ENCODE measurements at places on chromosomes 1 and 21.
A peak's percentile ranks its signal among the peaks of the same experiment; 100 is the strongest.

- no peak for DNase-seq
Measured at GRCh38 chr1:248817065-248817464, 8.7 kb downstream of the SH3BP5L start.

- no peak for DNase-seq
Measured at GRCh38 chr1:117574161-117574835, 31.6 kb upstream of the TENT5C start.

DNA sequence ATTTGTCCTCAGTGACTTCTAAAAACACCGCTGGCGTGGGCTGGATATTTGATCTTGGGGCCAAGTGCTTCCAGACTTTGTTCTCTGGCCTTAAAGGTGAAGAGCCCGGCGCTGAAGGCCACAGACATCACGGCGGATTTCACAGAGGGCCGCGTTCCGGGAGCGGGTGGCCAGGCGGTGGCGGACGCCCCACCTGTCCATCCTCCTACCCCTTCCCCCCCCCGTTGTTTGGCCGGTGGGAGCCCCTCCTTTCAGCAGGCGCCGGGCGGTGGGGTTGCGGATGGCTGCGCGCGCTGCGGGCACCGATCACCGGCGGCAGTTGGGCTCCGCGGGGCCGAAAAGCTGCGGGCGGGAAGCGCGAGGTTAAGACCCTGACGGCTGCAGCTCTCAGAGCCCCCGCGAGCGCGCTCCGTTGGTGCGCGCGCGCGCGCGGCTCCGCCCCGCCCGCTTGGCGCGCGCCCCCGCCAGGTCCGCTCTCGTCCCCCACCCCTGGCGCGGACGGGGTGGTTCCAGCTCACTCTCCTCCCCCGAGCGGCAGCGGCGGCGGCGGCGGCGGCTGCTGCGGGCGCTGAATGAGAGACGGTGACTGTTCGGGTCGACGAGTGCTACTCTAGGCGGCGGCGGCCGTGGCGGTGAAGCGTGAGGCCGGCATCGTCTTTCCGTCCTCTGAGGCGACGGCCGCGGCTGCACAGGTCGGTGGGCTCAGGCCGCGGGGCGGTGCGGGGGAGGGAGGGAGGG, at the start of gene RALGPS2:
Gene RALGPS2, plus strand, starts transcription at position 517 of the 738 bp plus-strand sequence. CDS start 51,521 bp downstream, outside the sequence.
- DNase-seq: peak; percentile 87

GRCh38 chr1:29845910-29846309, 609.6 kb downstream of the PTPRU start:
- DNase-seq: no peak

GRCh38 chr1:66641891-66642473, 108.0 kb downstream of the SGIP1 start:
- no peak for DNase-seq

DNA sequence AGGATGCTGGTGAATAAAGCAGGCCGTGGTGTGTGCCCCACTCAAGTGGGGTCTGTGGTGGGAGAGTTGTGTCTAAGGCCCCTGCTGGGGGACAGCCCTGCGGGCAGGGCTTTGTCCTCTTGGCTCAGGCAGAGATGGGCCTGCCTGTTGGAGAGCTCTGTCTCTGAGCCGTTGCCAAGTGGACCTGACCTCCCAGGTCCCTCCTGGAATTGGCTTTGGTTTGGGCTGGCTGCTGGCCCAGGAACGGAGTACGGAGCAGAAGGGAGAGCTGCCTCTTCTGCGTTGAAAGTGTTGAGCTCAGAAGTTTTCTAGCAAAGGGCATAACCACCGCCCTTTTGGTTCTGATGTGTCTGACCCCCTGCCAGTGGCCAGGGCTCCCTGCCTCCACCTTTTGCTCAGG, 153.9 kb downstream of the PEX14 start:
- no peak for DNase-seq

GRCh38 chr1:15346346-15347030, 63.2 kb upstream of the EFHD2 start:
- DNase-seq: no peak

- DNase-seq: no peak
Measured at GRCh38 chr1:8390707-8391106, 72.8 kb downstream of the SLC45A1 start.

DNA sequence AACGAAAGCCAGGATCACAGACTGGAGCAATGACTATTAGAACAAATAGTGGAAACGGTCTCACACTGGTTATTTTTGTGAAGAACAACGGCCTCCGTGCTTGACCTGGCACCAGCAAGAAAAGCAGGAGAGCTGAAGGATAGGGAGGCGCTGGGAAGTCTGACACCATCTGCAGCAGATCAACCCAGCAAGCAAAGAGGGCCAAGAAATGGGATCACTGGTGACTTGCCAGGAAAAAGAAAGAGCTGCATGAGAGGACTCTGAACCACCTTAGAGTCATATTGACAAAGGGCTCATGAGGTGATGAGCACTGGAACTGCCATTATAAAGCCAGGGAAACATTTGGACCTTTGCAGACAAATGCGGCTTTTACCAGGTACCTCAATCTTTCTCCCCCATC, 25.0 kb downstream of the MTOR start:
- no peak for DNase-seq

All from dermis microvascular lymphatic vessel endothelial cell (primary cell).